RPMI8226 (cell line): ENCODE measurements at places on chromosomes 4 and X.

- no peak for DNase-seq
Observed at GRCh38 chr4:20193141-20193936, 58.4 kb upstream of the SLIT2 start.

DNA sequence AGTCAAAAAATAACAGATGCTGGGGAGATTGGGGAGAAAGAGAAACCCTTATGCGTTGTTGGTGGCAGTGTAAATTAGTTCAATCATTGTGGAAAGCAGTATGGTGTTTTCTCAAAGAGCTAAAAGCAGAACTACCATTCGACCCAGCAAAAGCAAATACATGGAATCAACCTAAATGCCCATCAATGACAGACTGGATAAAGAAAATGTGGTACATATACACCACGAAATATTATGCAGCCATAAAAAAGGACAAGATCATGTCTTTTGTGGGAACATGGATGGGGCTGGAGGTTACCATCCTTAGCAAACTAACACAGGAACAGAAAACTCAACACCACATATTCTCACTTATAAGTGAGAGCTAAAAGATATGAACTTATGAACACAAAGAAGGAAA, 188.9 kb downstream of the CAMK2D start:
- DNase-seq, result no peak

GRCh38 chrX:150508451-150509367, 59.7 kb upstream of the MTM1 start:
- no peak for DNase-seq

GRCh38 chr4:179766938-179767337, 2324.7 kb upstream of the AGA start:
- DNase-seq, result no peak

GRCh38 chrX:132017431-132018185, 5.5 kb upstream of the STK26 start:
- no peak for DNase-seq

DNA sequence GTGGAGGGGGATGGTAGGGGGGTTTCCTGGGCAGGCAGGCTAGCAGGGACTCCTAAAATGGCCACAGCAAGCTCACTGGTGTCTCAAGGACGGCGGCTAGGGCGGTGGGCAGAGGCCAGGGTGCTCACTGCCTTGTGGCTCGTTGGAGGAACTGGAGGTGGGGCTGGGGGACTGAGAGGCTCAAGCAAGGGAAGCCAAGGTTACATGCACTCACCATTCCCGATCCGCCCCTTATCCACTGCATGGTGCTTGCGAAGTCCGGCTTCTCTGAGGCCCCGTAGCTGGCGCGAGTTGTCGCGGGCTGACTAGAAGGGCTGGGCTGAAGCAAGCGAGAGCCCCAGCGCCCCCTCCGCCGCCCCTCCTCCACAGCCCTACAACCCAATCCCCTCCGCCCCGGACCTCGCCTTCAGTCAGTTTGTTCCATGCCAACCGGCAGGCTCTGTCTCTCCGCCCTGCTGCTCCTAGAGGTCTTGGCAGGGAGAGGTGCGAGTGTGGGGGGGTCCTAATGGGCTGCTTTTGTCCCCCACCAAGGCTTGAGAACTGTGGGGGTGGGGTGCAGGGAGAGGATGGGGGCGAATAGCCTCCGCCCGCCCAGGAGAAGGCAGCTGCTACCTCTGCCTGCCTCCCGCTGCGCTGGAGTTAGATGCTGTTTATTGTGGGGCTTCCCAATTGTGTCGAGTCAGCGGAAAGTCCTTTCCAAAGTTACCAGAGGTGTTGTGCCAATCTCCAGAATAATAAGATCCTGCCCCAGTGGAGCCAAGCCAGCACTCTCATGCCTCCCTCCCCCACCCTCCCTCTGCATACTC, at the start of gene ARHGEF9:
Gene ARHGEF9 (minus strand): TSS at position 313 of the 806 bp plus-strand sequence. CDS start 69 bp downstream, at position 244.
- no peak for DNase-seq

GRCh38 chrX:32867781-32868523, 343.4 kb downstream of the DMD start:
- DNase-seq, result no peak

DNA sequence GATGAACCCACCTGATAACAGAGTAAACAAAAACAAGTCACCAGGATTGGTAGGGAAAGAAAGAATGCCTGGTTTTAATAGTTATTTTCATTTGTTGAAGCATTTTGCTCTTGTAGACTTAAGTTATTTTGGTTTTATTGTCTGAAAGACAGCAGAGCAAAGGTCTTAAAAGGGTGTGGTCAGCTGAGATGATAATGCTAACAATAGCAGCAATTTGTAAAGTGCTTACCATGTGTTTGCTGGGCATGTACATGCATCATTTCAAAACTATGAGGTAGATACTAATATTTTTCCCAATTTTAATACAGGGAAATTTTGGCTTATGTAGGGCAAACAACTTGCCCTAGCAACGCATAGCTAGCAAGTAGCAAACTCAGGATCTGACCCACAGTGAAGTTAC, 46.8 kb upstream of the SLC10A4 start:
- no peak for DNase-seq

- DNase-seq, result peak; percentile 21
Observed at GRCh38 chr4:158722291-158722916, 792 bp downstream of the PPID start.

- peak; percentile 62 for DNase-seq
Observed at GRCh38 chr4:40193016-40193571, 3.7 kb upstream of the RHOH start.

- DNase-seq, result no peak
Observed at GRCh38 chrX:11663875-11664210, 1.9 kb downstream of the ARHGAP6 start.

DNA sequence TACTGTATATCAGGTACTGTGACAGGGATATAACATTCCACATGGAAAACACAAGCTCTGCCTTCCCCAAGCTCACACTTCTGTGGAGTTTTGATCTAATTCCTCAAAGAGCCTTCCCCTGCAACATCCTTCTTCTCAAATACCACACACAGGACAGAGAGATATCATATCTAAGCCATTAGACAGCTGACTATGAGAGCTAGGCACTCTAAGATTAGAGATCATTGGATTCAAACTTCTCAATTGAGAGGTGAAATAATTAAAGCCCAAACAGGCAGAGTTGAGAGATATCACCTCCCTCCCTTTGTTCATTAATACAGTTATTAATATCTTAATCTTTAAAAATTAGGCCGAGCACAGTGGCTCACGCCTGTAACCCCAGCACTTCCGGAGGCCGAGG, 25.0 kb downstream of the TEC start:
- no peak for DNase-seq

DNA sequence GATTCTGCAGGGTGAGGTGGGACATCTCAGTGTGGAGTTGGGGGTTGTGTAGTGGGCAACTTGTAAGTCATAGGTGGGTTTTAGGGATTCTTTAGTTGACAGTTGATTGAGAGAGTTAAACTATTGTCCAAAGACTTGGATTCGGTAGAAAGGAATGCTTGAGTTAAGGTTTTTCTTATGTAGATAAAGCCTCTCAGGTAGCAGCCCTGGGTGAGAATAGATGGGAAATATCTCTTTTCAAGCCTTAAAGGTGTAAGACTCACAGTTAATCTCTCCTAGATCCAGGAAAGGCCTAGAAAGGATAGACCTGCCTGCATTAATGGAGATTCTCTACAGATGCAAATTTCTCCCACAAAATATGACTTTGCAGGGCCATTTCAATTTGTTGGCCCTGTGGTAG, 108.4 kb downstream of the ARSJ start:
- DNase-seq, result no peak

DNA sequence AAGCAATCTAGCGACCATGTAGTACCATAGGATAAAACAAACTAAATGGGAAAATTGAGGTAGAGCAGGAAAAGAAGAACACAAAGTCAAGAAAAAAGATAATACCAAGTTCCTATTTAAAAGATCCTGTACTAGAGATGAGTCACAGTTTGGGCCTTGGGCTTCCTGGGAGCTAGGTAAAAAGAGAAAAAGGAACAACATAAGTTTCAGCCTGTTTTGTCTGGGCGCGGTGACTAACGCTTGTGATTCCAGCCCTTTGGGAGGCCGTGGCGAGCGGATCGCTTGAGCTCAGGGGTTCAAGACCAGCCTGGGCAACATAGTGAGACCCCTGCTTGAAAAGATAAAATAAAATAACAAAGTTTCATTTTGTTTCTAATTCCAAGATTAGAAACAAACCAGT, 14.0 kb upstream of the TMEM156 start:
- DNase-seq, result no peak

- DNase-seq, result no peak
Observed at GRCh38 chr4:43223820-43224219, 331.3 kb downstream of the GRXCR1 start.

- no peak for DNase-seq
Observed at GRCh38 chr4:108443585-108443984, 176.8 kb upstream of the RPL34 start.

DNA sequence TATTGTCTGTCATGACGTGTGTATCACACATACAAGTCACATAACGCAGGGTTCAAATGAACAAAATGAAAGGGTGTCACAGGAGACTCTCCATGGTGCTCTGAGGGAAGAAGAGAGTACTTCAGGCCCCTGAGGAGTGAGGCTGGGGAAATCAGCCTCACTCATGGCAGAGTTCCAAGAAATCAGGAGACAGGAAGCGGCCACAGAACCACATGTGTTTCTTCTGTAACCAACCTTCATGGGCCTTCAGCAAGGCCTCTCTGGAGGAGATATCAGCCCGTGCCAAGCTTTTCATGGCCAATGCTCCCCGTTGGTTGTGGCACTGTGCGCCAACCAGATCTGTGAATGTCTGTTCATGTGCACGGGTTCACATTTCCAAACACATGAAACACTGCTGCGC, 76.0 kb downstream of the NAT8L start:
- DNase-seq, result peak; percentile 68

DNA sequence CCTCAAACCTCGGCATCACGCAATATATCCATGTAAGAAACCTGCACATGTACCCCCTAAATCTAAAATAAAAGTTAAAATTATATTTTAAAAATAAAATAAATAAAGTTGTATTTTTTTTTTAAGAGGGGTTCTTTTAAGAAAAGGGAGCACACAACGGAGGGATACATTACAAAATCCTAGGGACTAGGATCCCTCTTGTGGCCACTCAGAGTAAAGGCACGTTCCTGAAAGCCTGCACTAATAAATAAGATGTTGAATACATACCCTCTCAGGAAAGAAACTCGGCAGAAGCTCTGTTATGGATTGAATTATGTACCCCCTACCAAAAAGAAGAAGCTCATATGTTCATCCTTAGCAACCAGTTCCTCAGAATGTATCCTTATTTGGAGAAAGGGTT, 50.9 kb upstream of the PRDX4 start:
- peak; percentile 7 for DNase-seq

GRCh38 chr4:168092176-168092712, at the start of gene ANXA10:
TSS of gene ANXA10 (plus strand) at chr4:168092537. CDS start at chr4:168092701, 164 bp downstream.
- no peak for DNase-seq

GRCh38 chr4:137614491-137614890, 82.2 kb upstream of the PCDH18 start:
- no peak for DNase-seq

DNA sequence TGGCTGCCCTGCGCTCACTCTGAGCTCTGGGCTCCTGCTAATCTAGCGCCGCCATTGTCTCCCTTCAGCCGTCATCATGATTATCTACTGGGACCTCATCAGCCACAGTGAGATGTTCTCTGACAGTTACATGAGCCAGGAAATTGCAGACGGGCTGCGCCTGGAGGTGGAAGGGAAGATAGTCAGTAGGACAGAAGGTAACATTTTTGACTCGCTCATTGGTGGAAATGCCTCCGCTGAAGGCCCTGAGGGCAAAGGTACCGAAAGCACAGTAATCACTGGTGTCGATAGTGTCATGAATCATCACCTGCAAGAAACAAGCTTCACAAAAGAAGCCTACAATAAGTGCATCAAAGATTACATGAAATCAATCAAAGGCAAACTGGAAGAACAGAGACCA, 21.8 kb upstream of the PIN4 start:
- DNase-seq, result no peak
